Activated CD4-positive, alpha-beta T cell treated with anti-CD3 and anti-CD28 coated beads, Interleukin-2, amount 10 ng/mL, durations not matched to agents 7 days and 5 days (primary cell): ENCODE measurements at places on chromosomes 6 and 20. TPM values are rescaled to one million over a fixed set of nuclear protein-coding genes. Genes with fewer than 3 reads are reported as not detected.

ZNF391 gene
- total RNA-seq = 3.2 TPM

C4B gene
- total RNA-seq = 2.0 TPM

LRRC1 gene
- 3.7 TPM for total RNA-seq

MYO6 gene
- total RNA-seq = 0.67 TPM

SLC16A10 gene
- 3.2 TPM for total RNA-seq

TCF15 gene
- not detected for total RNA-seq
